ENCODE measurements at places on chromosomes 4 and X.
A peak's percentile ranks its signal among the peaks of the same experiment; 100 is the strongest.

- DNase-seq = no peak
Measured at GRCh38 chr4:1047106-1047975, 35.9 kb downstream of the FGFRL1 start.

DNA sequence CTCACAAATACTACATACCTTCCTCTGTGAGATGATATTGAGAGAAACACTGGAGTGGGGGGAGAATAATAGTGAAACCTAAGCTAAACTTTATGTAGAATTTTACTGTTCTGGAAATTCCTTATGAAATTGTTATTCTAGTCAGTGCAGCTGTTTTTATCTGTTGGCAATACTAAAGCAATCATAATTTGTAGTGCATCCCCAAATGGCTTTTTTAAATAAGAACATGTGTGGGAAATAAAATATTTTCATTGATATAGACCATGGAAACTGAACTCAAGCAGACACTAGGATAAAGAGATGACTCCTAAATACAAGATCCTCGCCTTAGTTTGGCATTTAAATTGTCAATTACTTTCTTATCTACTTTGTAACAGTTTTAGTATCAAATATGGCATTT, 51.1 kb downstream of the SEC24D start:
- no peak for DNase-seq

DNA sequence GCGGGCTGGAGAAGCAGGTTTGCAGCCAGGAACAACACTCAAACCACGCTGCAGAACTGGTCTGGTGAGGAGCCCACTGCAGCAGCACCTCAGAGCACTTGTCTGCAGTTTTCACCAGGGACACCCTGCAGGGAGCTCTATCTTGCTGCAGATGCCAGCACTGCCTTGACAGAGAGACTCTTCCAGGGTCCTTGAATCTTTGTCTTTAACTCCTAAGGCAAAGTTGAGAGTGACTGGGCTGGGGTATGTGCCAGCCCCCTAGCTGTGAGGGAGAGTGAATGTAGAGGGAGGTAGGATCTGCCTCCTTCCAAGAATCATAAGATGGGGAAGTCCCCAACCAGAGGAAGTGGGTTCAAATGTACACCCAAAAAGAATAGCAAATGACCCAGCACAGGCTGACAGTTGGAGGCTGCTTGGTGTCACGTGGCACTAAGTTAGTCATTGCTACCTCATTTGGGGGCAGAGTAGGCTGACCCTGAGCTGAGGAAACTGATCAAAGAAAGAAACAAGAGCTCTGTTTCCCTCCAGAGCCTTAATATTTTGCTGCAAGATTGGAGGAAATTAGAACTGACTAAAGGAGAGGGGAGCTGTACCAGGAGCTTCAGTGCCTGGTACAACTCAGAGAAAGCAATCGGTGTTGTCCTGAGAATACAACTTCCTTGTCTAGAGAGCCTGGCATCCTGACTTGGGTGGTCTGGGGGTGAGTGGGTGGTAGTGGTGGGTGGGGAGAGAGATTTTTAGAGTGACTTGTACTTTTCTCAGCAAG, 28.2 kb upstream of the HUWE1 start:
- peak; percentile 2 for DNase-seq

- DNase-seq = no peak
Measured at GRCh38 chrX:65987811-65988210, 52.1 kb downstream of the VSIG4 start.

DNA sequence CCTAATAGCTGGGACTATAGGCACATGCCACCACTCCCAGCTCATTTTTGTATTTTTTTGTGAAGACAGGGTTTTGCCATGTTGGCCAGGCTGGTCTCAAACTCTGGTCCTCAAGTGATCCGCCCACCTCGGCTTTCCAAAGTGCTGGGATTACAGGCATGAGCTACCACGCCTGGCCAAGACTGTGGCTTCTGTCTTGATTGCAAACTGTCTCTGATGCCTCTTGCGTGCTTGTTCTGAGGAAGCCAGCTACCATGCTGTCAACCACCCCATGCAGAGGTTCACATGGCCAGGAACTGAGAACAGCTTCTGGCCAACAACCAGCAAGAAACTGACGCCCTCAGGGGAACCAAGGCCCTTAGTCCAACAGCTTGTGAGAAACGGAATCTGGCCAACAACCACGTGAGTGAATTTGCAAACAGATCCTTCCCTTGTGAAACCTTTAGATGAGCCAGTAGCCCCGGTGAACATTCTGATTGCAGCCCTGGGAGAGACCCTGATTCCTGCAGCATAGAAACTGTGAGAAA, 71.2 kb downstream of the SUPT20HL2 start:
- DNase-seq = peak; percentile 55

DNA sequence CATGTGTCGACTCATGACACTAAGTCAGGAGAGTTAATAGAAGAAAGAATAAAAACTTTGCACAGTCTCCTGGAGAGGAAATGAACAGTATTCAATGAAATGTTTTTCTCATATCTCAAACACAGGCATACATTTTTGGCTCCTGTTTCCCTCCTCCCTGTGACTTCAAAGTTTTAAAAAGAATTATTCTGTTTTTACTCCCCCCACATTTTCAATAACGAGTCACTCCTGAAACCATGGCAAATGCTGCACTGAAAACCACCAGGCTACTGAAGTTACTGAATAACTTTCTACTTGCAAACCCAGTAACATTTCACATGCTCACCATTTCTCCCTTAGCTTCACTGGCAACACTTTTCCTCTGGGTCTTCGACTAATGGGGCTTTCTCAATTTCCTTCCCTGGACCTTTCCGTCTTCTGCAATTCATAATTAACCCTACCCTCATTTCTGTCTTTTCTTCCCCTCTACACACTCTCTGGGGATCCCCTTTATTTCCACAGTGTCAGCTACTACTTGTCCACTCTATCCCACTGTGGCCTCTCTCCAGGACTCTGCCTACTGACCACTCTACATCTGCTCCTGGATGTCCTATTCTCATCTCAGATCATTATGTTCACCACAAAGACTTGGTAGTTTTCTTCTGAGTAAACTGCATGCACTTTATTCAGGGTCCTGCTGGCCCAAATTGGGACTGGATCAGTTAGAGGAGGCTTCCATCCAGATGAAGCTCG, 225.8 kb upstream of the ETNPPL start:
- DNase-seq = no peak

DNA sequence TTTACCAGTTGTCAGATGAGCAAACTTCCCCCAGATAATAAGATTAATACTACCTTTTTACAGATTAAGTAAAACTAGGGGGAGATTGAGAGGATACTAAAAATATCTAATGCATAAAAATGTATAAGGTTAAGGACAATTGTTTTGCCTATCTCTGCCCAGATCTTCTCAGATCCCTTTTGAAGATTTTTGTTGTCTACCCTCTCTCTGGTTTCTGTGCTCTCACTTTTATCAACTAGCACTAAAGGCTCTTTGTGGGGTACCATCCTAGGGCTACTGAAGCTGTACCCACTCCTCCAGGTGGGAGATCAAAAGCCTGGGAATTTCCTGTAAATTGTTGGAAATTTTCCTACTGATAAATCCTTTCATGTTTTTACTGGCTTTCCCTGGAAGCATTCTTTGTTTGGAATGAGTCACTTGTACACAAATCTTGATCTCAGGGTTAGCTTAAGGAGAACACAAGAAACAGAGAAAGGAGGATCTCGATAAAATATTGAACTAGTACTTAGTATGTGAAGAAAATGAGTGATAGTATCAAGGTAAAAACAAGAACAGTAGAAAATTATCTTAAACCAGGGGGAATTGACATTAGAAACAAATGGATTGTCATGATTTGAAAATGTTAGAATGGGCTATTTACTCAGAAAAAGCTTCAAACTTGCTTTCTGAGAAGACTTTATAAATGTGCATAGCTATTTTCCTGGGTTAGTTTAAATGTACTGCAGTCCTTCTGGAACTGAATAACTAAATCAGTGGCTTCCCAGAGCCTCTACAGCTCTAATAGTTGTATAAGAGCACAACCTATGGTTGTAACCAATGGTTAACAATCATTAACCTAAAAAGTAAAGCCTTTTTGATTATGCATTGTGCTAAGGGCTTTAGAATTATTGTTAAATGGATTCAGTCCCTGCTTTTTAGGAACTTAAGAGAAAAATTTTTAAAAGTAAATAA, 679.9 kb upstream of the MAGEB2 start:
- no peak for DNase-seq

GRCh38 chr4:175770555-175770954, 41.5 kb downstream of the GPM6A start:
- no peak for DNase-seq

- no peak for DNase-seq
Measured at GRCh38 chr4:91116861-91117260, 989.7 kb downstream of the CCSER1 start.

GRCh38 chrX:68121371-68121770, 311.9 kb downstream of the OPHN1 start:
- no peak for DNase-seq

- no peak for DNase-seq
Measured at GRCh38 chr4:73615613-73616012, 4.6 kb downstream of the RASSF6 start.

GRCh38 chrX:96538104-96538725, 146.4 kb upstream of the DIAPH2 start:
- DNase-seq = no peak

GRCh38 chr4:139207873-139208403, 30.9 kb upstream of the ELF2 start:
- peak; percentile 73 for DNase-seq

- DNase-seq = no peak
Measured at GRCh38 chr4:189822326-189822725, 118.3 kb upstream of the FRG1 start.

- DNase-seq = no peak
Measured at GRCh38 chrX:133550665-133551485, 135.6 kb upstream of the GPC4 start.

- no peak for DNase-seq
Measured at GRCh38 chrX:153871451-153871850, 14.5 kb downstream of the L1CAM start.

GRCh38 chr4:124745985-124746801, 33.7 kb upstream of the ANKRD50 start:
- DNase-seq = no peak

DNA sequence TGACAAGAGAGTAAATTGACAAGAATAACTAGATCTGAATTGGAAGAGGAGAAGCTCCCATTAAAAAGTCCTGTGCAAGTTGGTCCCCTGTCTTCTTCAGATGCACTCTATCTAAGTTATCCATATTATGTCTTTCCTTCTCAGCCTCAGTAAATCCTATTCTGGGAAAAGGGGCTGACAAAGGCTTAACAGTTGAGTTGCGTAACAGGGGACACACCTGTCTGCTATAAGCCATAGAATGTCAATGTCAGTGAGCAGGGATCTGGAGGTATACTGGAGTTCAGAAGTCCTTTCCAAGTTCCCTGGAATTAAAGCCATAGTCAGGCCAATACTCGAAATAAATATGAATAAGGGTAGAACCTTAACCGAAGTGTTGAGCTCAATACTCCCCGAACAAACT, 26.3 kb upstream of the TNIP3 start:
- no peak for DNase-seq

DNA sequence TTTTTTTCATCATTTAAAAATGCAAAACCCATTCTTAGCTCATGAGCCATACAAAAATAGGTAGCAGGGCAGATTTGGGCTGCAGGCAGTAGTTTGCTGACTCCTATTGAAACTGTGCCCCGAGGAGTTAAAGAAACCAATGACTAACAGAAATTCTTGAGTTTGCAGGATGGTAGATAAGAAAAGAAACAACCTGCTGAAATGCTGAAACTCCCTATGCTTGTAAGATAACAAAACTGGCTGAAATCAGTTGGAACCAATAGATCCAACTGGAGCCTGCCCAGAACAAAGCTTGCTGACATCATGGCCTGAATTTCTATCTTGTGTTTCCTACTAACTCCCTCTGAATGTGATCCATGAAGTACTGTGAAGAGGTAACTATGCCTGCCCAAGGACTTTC, 68.6 kb downstream of the ANOS1 start:
- no peak for DNase-seq

GRCh38 chrX:7062276-7062675, 85.2 kb upstream of the STS start:
- DNase-seq = no peak

GRCh38 chr4:167233685-167234315, 494 bp downstream of the SPOCK3 start:
- DNase-seq = peak; percentile 60

DNA sequence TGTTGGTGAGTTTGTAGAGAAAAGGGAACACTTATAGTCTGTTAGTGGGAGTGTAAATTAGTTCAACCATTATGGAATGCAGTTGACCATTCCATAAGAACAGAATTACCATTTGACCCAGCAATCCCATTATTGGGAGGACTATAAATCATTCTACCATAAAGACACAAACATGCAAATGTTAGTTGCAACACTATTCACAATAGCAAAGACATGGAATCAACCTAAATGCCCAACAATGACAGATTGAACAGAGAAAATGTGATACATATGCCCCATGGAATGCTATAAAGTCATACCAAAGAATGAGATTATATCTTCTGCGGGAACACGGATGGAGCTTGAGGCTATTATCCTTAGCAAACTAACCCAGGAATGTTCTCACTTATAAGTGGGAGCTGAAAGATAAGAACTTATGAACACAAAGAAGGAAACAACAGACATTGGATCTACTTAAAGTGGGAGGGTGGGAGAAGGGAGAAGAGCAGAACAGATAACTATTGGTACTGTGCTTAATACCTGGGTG, 1819.2 kb upstream of the ADGRL3 start:
- DNase-seq = no peak

DNA sequence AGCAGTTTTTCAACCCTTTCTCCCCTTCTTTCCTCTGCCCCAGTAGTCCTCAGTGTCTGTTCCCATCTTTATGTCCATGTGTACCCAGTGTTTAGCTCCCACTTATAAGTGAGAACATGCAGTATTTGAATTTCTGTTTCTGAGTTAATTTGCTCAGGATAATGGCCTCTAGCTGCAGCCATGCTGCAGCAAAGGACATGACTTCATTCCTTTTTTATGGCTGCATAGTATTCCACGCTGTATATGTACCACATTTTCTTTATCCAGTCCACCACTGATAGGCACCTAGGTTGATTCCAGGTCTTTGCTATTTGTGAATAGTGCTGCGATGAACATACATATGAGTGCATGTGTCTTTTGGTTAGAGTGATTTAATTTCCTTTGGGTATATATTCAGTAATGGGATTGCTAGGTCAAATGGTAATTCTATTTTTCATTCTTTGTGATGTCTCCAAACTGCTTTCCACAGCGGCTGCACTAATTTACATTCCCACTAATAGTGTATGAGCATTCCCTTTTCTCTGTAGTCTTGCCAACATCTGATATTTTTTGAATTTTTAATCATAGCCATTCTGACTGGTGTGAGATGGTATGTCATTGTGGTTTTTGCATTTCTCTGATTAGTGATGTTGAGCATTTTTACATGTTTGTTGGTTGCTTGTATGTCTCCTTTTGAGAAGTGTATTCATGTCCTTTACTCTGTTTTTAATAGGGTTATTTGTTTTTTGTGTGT, 54.6 kb upstream of the ANK2 start:
- no peak for DNase-seq

GRCh38 chr4:87956501-87956900, 19.0 kb upstream of the SPP1 start:
- DNase-seq = no peak

DNA sequence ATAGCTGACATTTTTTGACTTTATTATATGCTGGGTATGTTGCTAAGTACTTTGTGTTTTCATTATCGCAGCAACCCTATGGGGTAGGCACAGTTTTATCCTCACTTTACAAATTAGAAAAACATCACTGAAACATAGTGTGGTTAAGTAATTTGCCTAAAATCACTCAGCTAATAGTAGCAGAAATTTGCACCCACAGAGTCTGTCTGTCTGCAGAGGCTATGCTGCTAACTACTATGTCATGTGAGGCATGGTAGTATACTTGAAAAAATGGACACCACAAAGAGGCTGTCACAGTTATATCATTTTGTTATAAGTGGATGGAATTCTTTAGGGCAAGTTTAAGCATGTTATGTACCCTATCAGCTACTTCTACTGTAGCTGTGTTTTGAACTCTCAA, 69.0 kb downstream of the STAG2 start:
- DNase-seq = no peak
